Natural killer cell treated with Interleukin-12 subunit alpha and Interleukin-12 subunit beta and Interleukin-15 and Interleukin-18, amount 100 ng/mL, for 72 hours (primary cell): ENCODE measurements at places on chromosomes 6 and 20.

- H3K4me3 ChIP-seq: no peak overlapping the region
- no peak overlapping the region for H3K27ac ChIP-seq
- DNase-seq: no peak
- peaks cover 27% of the 10 kb centered on the region for H3K27me3 ChIP-seq
Observed at GRCh38 chr20:2326046-2326445, 30.2 kb downstream of the TGM3 start.

GRCh38 chr20:54184071-54184470 lies 10.3 kb upstream of the CYP24A1 start:
- peaks cover 51% of the 10 kb centered on the region for H3K27me3 ChIP-seq
- H3K36me3 ChIP-seq: no peaks in the 10 kb centered on the region
- H3K27ac ChIP-seq: no peak overlapping the region
- no peak for DNase-seq
- H3K4me1 ChIP-seq: no peaks in the 10 kb centered on the region

- H3K36me3 ChIP-seq: peaks cover 15% of the 10 kb centered on the region
- peak; percentile 67 for DNase-seq
- H3K27me3 ChIP-seq: no peaks in the 10 kb centered on the region
- peak overlapping the region; percentile 94 for H3K4me3 ChIP-seq
- peaks cover 18% of the 10 kb centered on the region for H3K4me1 ChIP-seq
Observed at GRCh38 chr6:28896505-28897368, 27.0 kb downstream of the TRIM27 start.

- no peak overlapping the region for H3K27ac ChIP-seq
- H3K36me3 ChIP-seq: no peaks in the 10 kb centered on the region
- H3K27me3 ChIP-seq: peaks cover 9% of the 10 kb centered on the region
- DNase-seq: no peak
Observed at GRCh38 chr6:21648475-21649050, 55.0 kb downstream of the SOX4 start.

DNA sequence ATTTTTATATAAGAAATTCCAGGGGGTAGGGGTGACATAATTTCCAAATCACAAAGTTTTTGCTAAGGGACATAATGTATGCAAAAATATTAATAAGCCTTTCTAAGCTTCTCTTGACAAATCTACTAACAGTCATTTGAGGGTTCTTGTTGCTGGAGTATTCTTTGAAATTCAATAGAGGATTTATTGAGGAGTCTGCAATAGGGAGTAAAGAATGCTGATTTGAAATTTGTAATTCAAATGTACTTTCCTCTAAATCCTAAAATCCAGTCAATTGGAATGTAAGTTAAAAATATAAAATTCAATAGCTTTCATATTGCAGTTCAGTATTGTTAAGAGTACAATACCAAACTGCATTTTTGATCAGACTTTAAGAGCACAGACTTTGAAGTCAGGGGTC lies 17.1 kb upstream of the LCA5 start:
- no peaks in the 10 kb centered on the region for H3K4me1 ChIP-seq
- no peak overlapping the region for H3K27ac ChIP-seq
- H3K36me3 ChIP-seq: no peaks in the 10 kb centered on the region
- DNase-seq: no peak

DNA sequence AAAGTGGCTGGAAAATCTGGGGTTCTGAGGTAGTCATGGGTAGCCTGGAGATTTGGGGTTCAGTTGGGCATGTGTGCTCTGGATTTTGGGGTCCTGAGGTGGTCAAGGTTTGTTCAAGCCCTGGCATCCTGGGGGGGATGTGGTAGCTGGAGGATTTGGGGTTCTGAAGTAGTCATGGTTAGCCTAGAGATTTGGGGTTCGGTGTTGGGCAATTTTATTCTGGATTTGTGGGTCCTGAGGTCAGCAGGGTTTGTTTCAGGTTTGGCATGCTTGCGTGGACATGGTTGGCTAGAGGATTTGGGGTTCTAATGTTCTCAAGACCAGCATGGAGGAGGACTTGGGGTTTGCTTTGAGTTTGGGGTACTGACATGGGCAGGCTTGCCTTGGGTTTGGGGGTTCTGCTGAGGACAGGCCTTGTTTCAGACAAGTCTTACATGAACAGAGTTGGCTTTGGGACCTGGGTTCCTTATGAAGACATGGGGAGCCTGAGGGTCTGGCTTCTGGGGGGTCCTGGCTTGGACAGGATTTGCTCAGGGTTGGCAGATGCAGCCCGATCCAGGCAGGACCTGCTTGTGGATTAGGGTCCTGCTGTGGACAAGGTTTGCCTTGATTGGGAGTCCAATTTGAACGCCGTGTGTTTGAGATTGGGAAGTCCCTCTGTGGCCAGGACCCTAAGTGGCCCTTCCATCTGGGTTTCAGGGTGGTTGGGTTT lies 906 bp downstream of the ANKRD60 start:
- H3K27ac ChIP-seq: no peak overlapping the region
- DNase-seq: no peak
- peaks cover 14% of the 10 kb centered on the region for H3K36me3 ChIP-seq
- peak overlapping the region; percentile 26 for H3K4me3 ChIP-seq
- peaks cover 47% of the 10 kb centered on the region for H3K27me3 ChIP-seq

DNA sequence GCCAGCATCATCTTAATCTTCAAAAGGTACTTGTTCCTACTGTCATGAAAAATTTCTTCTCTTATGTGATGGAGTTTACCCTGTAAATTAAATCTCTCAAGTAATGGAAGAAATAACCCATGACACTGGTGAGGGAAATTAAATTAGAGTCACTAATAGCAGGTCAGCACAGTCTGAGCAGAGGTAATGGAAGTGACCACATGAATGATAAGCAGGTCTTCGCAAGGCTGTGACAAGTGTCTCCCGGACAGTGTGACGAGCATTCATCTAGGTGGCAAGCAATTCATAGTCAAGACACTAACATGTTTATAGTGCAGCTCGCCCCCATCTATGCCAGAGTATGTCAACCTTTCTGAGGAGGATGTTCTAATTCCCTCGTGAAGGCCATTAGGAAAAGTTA lies 249.2 kb downstream of the FRK start:
- no peaks in the 10 kb centered on the region for H3K36me3 ChIP-seq
- H3K27ac ChIP-seq: no peak overlapping the region
- H3K27me3 ChIP-seq: no peaks in the 10 kb centered on the region
- no peaks in the 10 kb centered on the region for H3K4me1 ChIP-seq

GRCh38 chr6:7249946-7250643 lies 62.9 kb downstream of the SSR1 start:
- no peak overlapping the region for H3K27ac ChIP-seq
- peaks cover 5% of the 10 kb centered on the region for H3K4me1 ChIP-seq

DNA sequence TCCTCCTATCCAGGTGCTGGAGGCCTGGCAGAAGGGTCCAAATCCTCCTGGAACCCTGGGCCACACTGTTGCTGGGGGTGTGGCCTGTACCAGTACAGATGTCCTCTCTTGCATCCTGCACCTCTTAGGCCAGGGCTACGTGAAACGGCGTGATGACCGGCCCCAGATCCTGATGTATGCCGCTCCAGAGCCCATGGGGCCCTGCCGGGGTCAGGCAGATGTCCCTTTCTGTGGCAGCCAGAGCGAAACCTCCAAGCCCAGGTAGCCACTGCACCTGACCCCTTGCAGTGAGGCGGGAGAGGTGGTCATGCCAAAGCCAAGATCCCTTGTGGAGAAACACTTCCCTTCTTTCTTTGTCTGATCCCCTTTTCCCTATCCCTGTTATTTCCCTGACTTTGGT lies 14.2 kb downstream of the DNPH1 start:
- H3K4me3 ChIP-seq: no peak overlapping the region
- no peak for DNase-seq
- no peaks in the 10 kb centered on the region for H3K27me3 ChIP-seq
- peaks cover 11% of the 10 kb centered on the region for H3K36me3 ChIP-seq
- H3K27ac ChIP-seq: no peak overlapping the region

DNA sequence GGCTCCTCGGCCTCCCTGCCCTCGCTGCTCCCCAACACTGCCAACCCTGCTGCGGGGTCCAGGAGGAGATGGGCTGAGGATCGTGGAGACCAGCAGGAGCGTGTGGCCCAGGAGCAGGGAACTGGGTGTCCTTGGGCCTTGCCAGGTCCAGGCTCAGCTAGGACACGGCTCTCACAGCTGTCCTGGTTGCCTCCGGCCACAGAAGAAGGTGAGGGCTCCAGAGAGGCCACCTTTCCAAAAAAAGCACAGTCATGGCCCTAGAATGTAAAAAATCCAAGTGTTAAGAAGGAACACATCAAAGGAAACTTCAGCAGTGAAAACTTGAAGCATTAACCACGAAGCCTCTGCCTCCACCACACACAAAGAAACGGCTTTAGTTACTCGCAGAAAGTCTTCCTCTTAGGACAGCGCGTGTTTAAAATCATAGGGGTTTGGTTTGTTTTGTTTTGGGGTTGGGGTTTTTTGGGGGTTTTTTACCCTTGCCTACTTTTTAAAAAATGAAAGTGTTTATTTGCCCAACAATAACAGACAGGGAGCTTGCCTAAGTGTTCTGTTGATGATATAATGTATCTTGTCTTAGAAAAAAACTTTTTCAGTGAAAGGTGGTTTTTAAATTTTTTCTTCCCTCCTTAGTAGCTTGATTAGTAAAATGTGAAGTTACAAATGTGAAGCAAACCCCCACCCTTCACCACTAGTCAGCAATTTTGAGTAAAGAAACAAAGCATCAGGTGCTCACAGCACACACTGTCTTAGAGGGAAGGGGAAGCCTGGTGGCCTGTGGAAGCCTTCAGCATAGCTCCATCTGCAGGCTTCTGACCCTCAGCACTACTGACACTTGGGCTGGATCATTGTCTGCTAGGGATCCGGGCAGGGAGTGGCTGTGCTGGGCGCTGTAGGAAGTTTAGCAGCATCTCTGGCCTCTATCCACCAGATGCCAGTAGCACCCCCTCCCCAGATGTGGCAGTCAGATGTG lies 60.0 kb downstream of the PTPN1 start:
- H3K27me3 ChIP-seq: no peaks in the 10 kb centered on the region
- DNase-seq: no peak
- peaks cover 76% of the 10 kb centered on the region for H3K4me1 ChIP-seq
- peaks cover 28% of the 10 kb centered on the region for H3K36me3 ChIP-seq
- peak overlapping the region; percentile 44 for H3K4me3 ChIP-seq

DNA sequence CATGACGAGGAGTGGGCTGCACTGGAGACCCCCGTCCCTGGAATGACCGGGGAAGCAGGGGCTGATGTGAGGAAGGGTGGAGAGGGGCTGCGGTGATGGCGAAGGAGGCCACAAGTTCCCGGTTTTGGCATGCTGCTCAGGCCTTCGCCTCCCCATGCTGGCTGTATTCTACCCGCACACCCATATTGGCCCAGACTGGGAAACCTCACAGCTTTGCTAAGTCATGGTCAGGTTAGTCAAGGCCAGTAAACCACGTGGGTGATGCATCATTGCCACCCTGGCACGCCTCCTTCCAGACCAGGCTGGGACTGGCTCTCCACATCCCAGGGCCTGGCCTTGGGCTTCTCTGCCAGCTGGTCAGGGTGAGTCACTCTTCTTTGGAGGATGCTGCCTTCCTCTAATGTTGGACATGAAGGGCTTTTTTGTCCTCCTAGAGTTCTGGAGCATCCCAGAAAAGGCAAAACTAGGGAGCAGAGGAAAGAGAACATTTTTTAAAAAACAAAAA lies 53.8 kb downstream of the PCNA start:
- H3K36me3 ChIP-seq: no peaks in the 10 kb centered on the region
- no peaks in the 10 kb centered on the region for H3K27me3 ChIP-seq
- H3K4me3 ChIP-seq: no peak overlapping the region
- DNase-seq: no peak
- peaks cover 7% of the 10 kb centered on the region for H3K4me1 ChIP-seq

DNA sequence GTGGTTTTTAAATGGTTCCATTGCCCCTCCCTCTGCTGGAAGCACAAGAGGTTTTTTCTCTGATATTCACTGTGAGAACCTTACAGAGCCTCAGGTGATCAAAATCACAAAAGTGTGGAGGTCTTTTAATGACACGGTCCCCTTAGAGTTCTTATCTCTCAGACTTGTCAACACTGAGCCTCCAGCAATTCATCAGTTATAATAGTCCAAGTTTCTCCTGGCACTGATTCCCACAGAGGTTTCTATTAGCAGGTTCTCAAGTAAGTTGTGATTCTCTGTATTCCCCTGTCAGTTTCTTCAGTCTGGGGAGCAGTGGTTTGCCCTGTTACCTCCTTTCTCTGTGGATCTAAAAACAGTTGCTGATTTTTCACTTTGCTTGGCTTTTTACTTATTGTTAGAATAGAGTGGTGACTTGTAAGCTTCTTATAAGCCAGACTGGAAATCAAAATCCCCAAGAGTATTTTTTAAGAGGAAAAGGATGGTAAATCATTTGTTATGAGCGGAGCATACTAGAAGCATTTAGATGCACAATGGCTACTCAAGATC lies 157.4 kb upstream of the BMP5 start:
- DNase-seq: no peak
- no peak overlapping the region for H3K27ac ChIP-seq
- H3K27me3 ChIP-seq: no peaks in the 10 kb centered on the region
- no peaks in the 10 kb centered on the region for H3K4me1 ChIP-seq
- no peak overlapping the region for H3K4me3 ChIP-seq
- no peaks in the 10 kb centered on the region for H3K36me3 ChIP-seq

GRCh38 chr6:13009031-13009430 lies 292.5 kb downstream of the PHACTR1 start:
- H3K27ac ChIP-seq: no peak overlapping the region
- no peak overlapping the region for H3K4me3 ChIP-seq
- peaks cover 29% of the 10 kb centered on the region for H3K27me3 ChIP-seq
- no peak for DNase-seq

DNA sequence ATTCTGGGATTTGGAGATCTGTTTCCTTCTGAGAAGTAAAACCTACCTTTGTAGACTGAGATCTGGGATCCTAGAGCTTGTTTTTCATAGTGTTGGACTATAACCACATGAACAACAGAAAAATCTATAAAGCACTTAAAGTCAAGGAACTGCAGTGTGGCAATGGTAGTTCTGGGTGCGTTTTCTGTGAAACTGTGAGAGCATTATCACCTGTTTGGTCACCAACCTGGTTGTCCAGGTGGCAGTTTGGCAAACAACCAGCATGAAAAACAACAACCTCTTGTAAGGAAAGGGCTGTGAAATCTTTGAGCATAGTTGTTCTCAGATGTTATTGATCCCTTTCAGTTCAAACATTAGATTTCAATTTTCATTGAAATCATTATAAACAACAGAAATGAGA lies 215.8 kb upstream of the CITED2 start:
- H3K4me3 ChIP-seq: no peak overlapping the region
- no peak for DNase-seq
- peaks cover 9% of the 10 kb centered on the region for H3K27me3 ChIP-seq
- no peaks in the 10 kb centered on the region for H3K36me3 ChIP-seq

- H3K4me3 ChIP-seq: no peak overlapping the region
- H3K27ac ChIP-seq: no peak overlapping the region
- no peak for DNase-seq
- no peaks in the 10 kb centered on the region for H3K4me1 ChIP-seq
- no peaks in the 10 kb centered on the region for H3K36me3 ChIP-seq
Observed at GRCh38 chr20:61955668-61956395, 109.8 kb downstream of the TAF4 start.

- peaks cover 23% of the 10 kb centered on the region for H3K4me1 ChIP-seq
- no peak overlapping the region for H3K4me3 ChIP-seq
- peak overlapping the region; percentile 24 for H3K27ac ChIP-seq
- DNase-seq: no peak
Observed at GRCh38 chr6:38306931-38307330, 332.8 kb downstream of the BTBD9 start.
